Activated B cell treated with CpG ODN at 0.5 μM for 24 hours (primary cell): ENCODE measurements at places on chromosomes 6 and 20.
A peak's percentile ranks its signal among the peaks of the same experiment; 100 is the strongest.

- no peak for DNase-seq
These were observed 151.3 kb downstream of the DLL1 start for GRCh38 chr6:170139531-170139930.

DNA sequence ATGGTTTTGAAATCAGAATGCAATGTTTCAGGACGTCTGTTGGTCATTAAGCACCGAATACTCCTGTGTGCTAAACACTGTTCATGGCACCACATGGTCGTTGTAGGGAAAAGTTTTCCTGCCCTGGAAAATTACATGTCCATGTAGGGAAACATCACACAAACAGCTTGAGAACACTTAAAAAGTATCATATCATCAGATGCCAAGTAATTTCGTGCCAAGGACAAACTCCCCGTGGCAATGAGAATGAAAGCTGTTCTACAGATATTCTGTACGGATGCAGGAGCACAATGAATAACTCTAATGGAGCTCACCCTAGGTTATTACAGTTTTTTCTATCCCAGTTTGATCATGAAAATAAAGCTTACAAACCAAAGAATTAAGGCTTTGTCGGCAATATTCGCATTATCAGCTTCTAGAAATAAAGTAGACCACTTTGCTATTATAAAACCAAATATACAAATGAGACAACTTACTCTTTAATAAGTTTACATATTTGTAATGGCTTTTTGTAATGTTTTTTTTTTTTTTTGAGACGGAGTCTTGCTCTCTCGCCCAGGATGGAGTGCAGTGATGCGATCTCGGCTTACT lies 4.6 kb upstream of the DST start:
- no peak for DNase-seq

GRCh38 chr6:10749734-10750133 lies 2.1 kb downstream of the TMEM14B start:
- no peak for DNase-seq

DNA sequence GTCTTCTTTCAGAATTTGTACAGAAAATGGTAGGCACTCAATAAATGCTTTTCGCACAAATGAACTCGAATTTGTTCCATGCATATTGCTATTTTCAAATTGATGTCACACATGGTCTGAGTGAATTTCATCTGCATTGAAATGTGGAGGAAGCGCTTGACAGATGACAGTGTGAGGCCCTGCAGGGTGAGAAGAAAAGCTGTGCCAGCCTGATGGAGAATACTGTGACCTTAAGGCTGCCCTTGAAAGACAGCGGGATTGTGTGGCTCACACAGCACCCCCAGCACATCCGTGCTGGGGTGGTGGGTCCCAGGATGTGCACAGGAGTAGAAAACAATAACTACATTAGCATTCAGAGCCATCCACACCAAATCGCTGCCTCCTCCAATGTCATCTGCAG lies 14.8 kb upstream of the MCHR2 start:
- DNase-seq, result no peak

- no peak for DNase-seq
These were observed 143.8 kb downstream of the UNC5CL start for GRCh38 chr6:40894962-40895799.

GRCh38 chr20:63086421-63087235 lies 79.9 kb upstream of the BHLHE23 start:
- no peak for DNase-seq

DNA sequence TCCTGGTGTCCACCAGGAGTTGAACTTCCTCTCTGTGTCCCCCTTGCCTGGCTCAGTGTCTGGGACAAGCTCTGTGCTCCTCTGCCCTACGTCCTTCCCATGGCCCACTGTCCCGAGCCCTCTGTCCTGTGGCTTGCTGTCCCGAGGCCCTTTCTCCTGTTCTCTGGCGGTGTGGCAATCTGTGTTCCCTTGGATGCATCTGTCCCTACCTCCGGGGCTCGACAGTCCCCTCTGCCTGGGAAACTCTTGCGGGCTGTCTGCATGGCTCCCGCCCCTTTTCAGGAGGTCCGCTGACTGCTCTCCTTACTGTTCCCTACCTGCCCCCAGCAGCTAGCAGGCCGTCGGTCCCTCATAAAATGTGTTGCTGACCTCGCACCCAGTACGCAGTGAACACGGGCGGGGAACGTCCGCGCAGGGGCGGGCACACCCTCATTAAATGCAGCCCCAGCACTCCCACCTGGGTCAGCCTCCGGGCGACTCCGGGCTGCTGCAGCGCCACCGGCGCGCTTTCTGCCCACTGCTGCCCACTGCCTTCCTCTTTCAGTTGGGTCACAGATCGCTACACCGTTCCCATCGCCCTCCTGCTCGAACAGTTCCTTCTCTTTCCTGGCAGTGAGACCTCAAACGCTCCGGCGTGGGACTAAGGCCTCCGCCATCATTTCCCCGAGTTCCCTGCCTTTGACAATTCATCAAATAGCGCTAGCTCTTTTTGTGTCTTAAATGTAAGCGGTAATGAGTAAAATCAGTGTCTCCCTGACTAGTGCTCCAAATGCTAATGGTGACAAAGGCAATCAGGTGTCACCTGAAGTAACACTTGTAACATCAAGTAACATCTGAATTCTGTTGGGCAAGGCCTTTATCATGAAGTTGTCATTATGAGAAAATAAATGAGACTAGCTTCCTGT lies 60.5 kb downstream of the RSPH3 start:
- peak; percentile 37 for DNase-seq

DNA sequence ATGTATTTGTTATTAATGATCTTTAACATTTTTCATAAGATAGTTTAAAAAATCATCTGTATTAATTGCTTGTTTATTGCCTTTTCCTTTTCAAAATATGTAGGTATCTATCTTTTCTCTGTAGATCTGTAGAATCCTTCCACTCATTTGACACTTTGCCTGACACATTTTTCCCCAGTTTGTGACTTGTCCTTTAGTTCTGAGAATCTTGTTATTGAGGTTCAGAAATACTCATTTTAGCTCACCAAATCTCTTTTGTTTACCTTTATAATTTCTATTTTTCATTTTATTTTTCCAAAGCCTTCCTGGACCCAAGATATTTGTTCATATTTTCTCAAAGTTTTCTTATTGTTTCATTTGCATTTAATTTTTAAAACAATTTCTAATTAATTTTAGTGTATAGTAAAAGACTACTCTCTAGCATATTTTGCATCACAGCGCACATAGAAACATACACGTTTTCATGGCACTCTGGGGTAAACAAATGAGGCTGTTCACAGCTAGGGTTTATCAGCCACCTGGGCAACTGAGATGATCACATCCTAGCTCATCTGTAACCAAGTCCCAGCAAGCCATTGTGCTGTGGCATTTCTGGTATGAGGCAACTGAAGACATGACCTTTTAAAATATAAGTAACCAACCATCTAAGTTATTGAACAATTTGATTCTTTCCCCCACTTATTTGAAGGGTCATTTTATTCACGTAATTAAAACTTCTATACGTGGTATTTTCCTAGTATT lies 275.7 kb downstream of the ADGB start:
- no peak for DNase-seq

- DNase-seq, result no peak
These were observed 205.1 kb upstream of the GMDS start for GRCh38 chr6:2450546-2450945.

- DNase-seq, result no peak
These were observed 87.8 kb downstream of the SLC16A10 start for GRCh38 chr6:111175109-111175508.

- no peak for DNase-seq
These were observed 7.9 kb downstream of the ADRM1 start for GRCh38 chr20:62310757-62311121.

- DNase-seq, result no peak
These were observed 9.5 kb downstream of the TMEM30A start for GRCh38 chr6:75275067-75275466.
